ENCODE measurements at places on chromosomes 6 and 20. TPM values are rescaled to one million over a fixed set of nuclear protein-coding genes. Genes with fewer than 3 reads are reported as not detected.
A peak's percentile ranks its signal among the peaks of the same experiment; 100 is the strongest.

- H3K36me3 ChIP-seq: no peaks in the 10 kb centered on the region
- peaks cover 31% of the 10 kb centered on the region for H3K4me1 ChIP-seq
- peak overlapping the region; percentile 88 for H3K27ac ChIP-seq
- H3K27me3 ChIP-seq: peaks cover 57% of the 10 kb centered on the region
Measured at GRCh38 chr6:27806981-27807440, 105.2 kb downstream of the OR2B2 start.

The TTK gene
- total RNA-seq: not detected

The SLCO4A1 gene
- 27.4 TPM for total RNA-seq

The METTL24 gene
- total RNA-seq: 16.9 TPM

- H3K4me3 ChIP-seq: no peak overlapping the region
- H3K36me3 ChIP-seq: no peaks in the 10 kb centered on the region
- no peak overlapping the region for H3K27ac ChIP-seq
Measured at GRCh38 chr6:15036690-15037245, 209.1 kb upstream of the JARID2 start.

The ARFRP1 gene
- total RNA-seq: 44.9 TPM

The DDO gene
- 1.5 TPM for total RNA-seq

GRCh38 chr6:145155411-145155810, 579.9 kb downstream of the EPM2A start:
- H3K4me1 ChIP-seq: peaks cover 2% of the 10 kb centered on the region
- no peak overlapping the region for H3K4me3 ChIP-seq
- no peaks in the 10 kb centered on the region for H3K27me3 ChIP-seq
- DNase-seq: no peak

DNA sequence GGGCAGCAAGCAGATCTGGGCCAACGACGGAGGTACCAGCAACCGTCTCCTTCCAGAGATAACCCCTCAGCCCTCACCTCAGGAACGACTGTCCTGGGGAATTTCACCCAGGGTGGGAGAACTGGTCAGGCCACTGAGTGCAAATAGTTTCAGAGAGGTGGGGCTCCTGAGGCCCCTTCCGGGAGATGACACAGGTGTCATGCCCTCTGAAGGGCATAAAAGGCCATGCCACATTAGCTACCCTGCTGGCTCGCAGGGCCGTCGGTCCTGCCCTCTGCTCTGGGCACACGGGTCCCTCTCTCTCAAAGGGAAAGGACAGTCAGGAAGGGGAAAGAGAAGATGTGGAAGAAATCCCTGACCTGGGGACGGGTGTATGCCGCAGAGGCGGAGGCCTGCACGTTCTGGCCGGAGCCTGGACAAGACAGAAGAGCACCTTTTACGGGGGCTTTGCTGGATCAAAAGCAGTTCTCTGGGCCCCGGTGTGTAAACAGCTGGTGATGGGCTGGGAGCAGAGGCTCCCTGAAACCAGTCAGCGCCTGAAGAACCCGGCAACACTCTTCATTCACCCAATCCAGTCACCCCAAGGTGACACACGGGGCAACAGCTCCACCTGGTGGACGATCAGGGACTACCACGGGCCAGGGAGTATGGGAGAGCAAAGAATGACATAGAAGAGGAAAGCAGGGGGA, 6.4 kb upstream of the TAF8 start:
- peak; percentile 95 for DNase-seq
- peak overlapping the region; percentile 91 for H3K27ac ChIP-seq
- peaks cover 94% of the 10 kb centered on the region for H3K4me1 ChIP-seq
- peak overlapping the region; percentile 84 for H3K4me3 ChIP-seq
- no peaks in the 10 kb centered on the region for H3K36me3 ChIP-seq
- H3K27me3 ChIP-seq: no peaks in the 10 kb centered on the region

GRCh38 chr6:41153451-41153850, 696 bp downstream of the TREML1 start:
- H3K4me1 ChIP-seq: no peaks in the 10 kb centered on the region
- H3K36me3 ChIP-seq: no peaks in the 10 kb centered on the region
- DNase-seq: no peak
- H3K27me3 ChIP-seq: no peaks in the 10 kb centered on the region
- H3K4me3 ChIP-seq: no peak overlapping the region
- no peak overlapping the region for H3K27ac ChIP-seq

GRCh38 chr6:65259059-65259458, 448.0 kb downstream of the EYS start:
- H3K27ac ChIP-seq: no peak overlapping the region
- no peak for DNase-seq
- no peaks in the 10 kb centered on the region for H3K36me3 ChIP-seq
- no peaks in the 10 kb centered on the region for H3K27me3 ChIP-seq

The C6orf15 gene
- total RNA-seq: not detected

DNA sequence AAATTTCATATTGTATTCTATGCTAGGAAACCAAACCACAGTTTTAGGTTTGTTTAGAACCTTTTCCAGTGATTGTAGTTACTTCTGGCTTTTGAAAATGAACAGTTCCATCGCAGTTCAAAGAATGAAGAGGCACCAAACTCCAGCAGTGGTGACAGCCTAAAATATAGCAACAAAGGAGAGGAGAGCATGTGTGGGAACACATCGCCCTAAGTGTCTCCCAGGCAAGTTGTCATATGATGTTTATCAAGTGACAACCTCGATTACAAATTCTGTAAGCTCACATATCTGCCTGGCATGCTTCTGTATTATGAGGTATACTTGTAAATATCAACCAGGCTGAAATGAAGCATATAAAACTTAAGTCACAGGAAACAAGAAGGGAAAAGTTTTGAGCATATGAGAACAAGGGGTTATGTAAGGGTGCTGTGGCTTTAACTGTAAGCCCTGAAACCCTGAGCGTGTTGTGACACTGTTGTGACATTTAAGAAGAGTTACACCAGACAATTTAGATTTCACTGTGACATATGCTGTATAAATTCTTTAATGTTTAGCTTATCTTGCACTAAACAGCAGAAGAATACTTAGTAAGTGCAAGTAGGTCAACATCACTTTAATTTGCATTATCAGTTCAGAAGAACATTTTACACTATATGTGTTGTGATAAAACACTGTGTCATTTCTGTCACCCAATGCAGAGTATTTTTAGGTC, 29.1 kb upstream of the FBXL4 start:
- DNase-seq: no peak
- H3K4me3 ChIP-seq: no peak overlapping the region

GRCh38 chr6:52208612-52209011, 22.4 kb downstream of the IL17A start:
- H3K4me3 ChIP-seq: no peak overlapping the region
- no peaks in the 10 kb centered on the region for H3K4me1 ChIP-seq
- H3K27ac ChIP-seq: no peak overlapping the region
- DNase-seq: no peak
- H3K36me3 ChIP-seq: no peaks in the 10 kb centered on the region
- no peaks in the 10 kb centered on the region for H3K27me3 ChIP-seq

DNA sequence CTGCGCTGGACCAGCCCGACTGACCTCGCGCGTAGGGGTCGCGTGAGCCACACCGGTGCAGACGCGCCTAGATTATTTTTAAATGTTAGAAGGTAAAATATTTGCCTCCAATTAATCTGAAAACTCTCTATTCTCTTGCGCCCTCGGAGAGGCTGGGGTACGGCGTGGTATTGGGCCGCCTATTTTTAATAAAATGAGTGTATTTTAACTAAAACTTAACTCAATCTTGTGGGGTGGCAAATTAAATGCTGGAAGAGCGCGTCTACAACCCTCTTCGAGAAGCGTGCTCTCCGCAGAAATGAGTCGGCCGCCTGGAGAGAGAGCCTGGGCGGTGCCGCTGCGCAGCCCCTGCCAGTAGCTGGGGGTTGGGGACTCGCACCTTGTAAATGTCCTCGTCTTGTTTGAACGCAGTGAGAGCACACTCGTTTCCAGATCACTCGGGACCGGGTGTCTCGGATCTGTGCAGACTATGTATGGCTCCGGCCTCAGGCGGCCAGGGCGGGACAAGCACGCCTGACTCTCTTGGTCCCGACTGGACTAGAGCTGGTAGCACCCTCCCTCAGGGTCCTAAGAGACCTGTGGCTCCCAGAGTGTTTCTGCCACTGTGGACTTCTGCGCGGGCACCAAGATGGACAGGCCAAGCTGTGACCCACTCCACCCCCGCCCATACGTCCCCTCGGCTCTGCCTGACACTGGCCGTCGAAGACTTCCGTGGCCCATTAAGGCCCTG, 2.0 kb upstream of the MAFB start:
- peaks cover 24% of the 10 kb centered on the region for H3K4me1 ChIP-seq
- peak overlapping the region; percentile 74 for H3K4me3 ChIP-seq
- DNase-seq: no peak
- H3K27me3 ChIP-seq: peaks cover 35% of the 10 kb centered on the region

DNA sequence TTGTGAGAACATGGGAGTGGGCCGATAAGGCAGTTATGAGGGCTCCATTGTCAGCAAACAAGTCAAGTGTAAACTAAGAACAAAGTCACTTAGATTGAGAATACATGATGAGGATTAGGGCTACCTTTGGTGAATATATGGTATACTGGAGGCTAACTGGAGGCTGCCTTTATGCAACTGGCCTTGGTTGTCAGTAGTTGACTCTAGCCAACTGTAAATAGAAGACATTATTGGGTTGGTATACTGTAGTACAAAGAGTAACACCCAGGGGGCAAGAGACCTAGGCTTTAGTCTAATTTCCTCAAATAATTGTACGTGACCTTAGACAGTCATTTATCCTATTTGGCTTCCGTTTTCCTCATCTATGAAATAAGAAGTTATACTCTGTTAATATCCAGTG, 235.2 kb downstream of the ARID1B start:
- DNase-seq: no peak
- H3K27ac ChIP-seq: no peak overlapping the region
- H3K36me3 ChIP-seq: no peaks in the 10 kb centered on the region
- H3K27me3 ChIP-seq: no peaks in the 10 kb centered on the region
- no peak overlapping the region for H3K4me3 ChIP-seq
- no peaks in the 10 kb centered on the region for H3K4me1 ChIP-seq

- no peaks in the 10 kb centered on the region for H3K27me3 ChIP-seq
- H3K27ac ChIP-seq: no peak overlapping the region
- H3K4me1 ChIP-seq: no peaks in the 10 kb centered on the region
- DNase-seq: no peak
- no peaks in the 10 kb centered on the region for H3K36me3 ChIP-seq
- no peak overlapping the region for H3K4me3 ChIP-seq
Measured at GRCh38 chr20:16639027-16639941, 66.0 kb upstream of the KIF16B start.

The NOL7 gene
- 69.3 TPM for total RNA-seq

- peak overlapping the region; percentile 57 for H3K27ac ChIP-seq
- H3K27me3 ChIP-seq: no peaks in the 10 kb centered on the region
- H3K4me3 ChIP-seq: no peak overlapping the region
- peaks cover 11% of the 10 kb centered on the region for H3K4me1 ChIP-seq
- no peaks in the 10 kb centered on the region for H3K36me3 ChIP-seq
- no peak for DNase-seq
Measured at GRCh38 chr6:46923476-46923875, 1.7 kb upstream of the ADGRF5 start.

GRCh38 chr6:44678252-44678935, 290.9 kb downstream of the CDC5L start:
- H3K27me3 ChIP-seq: no peaks in the 10 kb centered on the region
- H3K36me3 ChIP-seq: no peaks in the 10 kb centered on the region
- no peak overlapping the region for H3K4me3 ChIP-seq
- no peaks in the 10 kb centered on the region for H3K4me1 ChIP-seq

GRCh38 chr6:66265737-66266136, 558.7 kb upstream of the EYS start:
- no peak overlapping the region for H3K27ac ChIP-seq
- DNase-seq: no peak
- H3K4me1 ChIP-seq: no peaks in the 10 kb centered on the region
- H3K36me3 ChIP-seq: no peaks in the 10 kb centered on the region
- no peaks in the 10 kb centered on the region for H3K27me3 ChIP-seq
- no peak overlapping the region for H3K4me3 ChIP-seq

GRCh38 chr6:137493218-137494038, 766 bp downstream of the OLIG3 start:
- H3K4me1 ChIP-seq: peaks cover 68% of the 10 kb centered on the region
- no peak overlapping the region for H3K27ac ChIP-seq
- H3K36me3 ChIP-seq: no peaks in the 10 kb centered on the region
- peak; percentile 90 for DNase-seq
- peaks cover 23% of the 10 kb centered on the region for H3K27me3 ChIP-seq
